ENCODE measurements at places on chromosomes 3 and 15.

DNA sequence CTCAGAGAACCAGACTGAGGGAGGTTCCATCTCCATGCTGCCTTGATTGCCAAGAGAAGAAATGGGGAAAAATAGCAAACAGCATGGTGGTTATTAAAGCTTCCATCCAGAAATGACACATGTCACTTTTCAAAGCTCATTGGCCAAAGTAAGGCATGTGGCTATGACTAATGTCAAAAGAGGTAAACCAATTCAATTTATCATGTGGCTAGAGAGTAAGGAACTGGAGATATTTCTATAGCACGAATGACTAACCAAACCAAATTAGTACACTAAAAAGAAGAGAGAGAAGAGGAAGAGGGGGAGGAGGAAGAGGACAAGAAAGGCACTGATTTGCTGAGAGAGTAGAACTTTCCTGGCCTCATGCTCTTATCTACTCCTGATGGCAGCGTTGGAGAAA, 115.2 kb upstream of the SLC6A11 start:
- DNase-seq, result no peak

DNA sequence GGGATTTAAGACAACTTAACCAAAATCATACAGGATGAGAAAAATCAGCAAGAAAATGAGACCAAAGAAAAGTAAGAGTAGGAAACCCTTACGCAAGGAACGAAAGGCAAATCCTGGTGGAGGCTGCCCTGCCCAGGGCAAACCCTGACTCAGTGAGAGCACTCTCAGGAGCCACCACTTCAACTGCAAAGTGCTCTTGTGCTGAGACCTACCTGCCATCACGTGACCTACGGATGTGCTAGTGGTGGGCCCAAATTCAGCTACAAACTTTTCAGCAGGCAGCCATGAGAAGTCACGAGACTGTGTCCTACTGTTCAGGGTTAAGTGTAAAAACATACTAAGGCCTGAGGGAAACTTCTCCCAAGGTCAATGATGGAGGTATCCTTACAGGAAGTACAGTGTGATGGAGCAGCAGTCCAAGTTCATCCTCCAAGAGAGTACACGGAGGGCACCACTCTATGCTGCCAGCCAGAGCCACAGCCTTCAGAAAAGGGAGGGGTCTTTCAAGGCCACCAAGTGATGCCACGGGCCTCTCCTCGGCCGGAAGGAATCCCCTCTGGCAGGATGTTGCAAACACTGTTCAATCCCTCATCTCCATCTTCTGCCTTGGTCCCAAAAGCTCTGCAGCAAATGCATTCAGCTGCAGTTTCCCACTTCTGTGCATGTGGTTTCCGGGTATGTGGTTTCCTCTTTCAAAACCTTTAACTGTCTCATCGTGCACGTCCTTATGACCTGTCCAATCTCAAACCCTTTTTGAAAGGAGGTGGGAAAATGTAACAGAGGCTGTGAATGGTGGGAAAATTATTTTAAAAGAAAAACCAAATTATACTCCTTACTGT, 9.5 kb downstream of the CHSY1 start:
- DNase-seq, result no peak

- DNase-seq, result no peak
Observed at GRCh38 chr15:73139744-73140553, 87.7 kb downstream of the NEO1 start.

DNA sequence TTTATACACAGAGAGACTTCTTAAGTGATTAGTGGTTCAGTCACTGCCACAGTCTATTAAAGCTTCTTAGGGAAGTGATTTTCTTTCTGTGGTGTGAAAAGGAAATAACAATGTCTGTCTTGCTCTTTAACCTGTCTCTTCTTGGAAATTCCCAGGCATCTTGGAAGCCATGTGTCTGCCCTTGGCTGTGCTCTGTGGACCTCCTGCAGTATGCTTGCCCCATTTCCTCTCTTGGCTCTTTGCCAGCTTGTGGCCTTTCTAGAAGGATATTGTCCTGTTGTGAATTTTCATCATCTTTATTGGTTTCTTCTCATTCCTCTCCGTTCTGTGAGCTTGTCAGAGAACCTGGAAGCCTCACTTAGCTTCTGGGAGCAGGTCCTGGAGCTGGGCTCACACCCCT, 338.4 kb upstream of the C2CD4B start:
- no peak for DNase-seq

GRCh38 chr3:101817992-101818391, 31.3 kb upstream of the NFKBIZ start:
- DNase-seq, result no peak

DNA sequence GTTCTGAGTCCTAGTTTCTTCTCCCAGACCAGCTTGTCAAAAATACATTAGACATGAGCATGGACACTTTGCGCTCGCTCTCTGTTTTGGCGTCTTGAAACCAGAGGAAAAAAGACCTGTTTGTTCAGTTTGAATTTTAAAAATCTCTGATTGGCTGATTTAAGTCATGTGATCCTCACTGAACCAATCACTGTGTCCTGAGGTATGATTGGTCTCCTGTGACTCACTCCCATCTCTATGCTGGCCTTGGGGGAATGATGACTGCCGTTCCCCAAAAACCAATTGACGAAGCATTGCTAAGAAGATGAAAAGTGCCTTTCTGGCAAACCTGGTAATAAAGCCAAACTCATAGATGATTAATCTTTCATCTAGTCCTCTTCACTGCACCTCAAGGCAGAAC, 256.5 kb downstream of the IL5RA start:
- no peak for DNase-seq

GRCh38 chr3:90055666-90056065, 948.2 kb downstream of the EPHA3 start:
- no peak for DNase-seq

DNA sequence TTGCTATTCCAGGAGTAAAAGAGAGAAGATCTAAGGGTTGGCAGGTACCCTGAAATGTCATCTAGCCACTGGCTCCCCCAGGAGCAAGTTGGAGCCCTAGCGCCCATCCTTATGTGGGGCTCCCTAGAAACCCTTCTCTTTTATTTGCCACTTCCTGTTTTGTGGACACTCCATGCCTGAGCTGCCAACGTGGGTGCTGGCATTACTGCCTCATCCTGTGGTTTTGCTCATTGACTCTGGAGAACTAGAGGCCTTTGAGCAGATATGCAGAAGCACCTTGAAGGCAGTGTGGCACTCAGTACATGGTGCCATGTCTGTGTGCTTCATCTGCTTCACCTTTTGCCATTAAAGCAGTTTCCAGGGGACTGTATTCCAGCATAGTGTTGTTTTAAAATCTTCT, 8.1 kb downstream of the EDEM1 start:
- no peak for DNase-seq

DNA sequence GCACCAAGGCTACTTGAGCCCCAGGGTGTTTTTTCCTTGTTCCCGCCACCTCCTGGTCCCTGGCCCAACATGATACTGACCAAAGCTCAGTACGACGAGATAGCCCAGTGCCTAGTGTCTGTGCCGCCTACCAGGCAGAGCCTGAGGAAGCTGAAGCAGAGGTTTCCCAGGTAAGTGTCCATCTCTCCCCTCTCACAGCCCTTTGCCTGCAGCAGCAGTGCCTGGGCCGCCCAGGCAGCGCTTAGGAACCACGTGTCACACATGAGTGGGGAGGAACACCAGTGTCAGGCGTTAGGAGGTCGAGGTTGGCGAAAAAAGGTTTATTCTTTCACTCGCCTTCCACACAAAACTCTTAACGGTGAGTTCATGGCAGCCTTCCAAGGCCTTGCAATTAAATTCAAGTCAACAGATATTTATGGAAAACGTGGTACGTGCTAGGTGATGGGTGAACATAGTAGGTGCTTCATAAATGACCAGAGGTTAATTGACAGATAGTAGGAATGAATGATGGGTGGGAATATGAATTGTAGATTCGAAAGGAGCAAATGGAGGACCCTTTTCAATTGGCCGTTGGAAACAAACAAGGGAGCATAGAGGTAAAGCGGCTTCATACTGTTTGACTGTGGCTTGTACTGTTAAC, 486 bp downstream of the CDIN1 start:
- no peak for DNase-seq

DNA sequence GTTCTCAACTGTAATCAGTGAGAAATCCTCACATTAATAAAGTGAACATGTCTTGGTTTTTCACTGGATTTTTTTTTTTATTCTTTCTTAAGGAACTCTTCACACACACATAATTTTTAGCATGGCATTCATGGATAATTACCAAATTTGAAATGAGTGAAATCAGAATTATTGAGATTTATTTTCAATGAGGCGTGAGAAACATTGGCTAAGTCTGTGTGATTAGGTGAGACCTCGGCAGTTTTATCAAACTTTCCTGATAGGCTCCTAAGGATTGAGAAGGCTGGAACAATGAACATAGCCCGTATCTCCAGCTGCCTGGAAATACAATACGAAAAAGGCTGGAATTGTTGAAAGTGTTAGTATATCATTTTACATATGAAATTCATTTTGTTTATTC, 35.5 kb downstream of the MDFIC2 start:
- DNase-seq, result no peak

GRCh38 chr3:17830788-17831187, 88.4 kb upstream of the TBC1D5 start:
- no peak for DNase-seq

GRCh38 chr3:100006570-100007271, 107.6 kb downstream of the FILIP1L start:
- DNase-seq, result no peak

- DNase-seq, result no peak
Observed at GRCh38 chr15:100008258-100008657, 275.0 kb upstream of the LYSMD4 start.

DNA sequence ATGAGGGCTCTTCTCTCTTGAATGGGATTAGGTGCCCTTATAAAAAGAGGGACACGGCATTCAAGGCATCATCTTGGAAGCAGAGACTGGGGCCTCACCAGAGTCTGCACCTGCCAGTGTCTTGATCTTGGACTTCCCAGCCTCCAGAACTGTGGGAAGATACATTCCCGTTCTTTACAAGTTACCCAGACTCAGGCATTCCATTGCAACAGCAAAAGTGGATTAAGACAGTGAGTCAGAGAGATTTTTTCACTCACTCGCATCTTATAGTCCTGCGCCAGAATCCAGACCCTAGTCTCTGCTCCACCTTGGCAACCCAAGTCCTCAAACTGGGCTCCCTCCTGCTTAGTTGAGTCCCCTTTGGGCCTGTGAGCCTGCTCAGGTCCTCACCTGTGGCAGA, 2.7 kb downstream of the LCTL start:
- no peak for DNase-seq

GRCh38 chr3:105533960-105534359, 167.3 kb downstream of the ALCAM start:
- no peak for DNase-seq

- DNase-seq, result no peak
Observed at GRCh38 chr3:193829781-193830180, 236.8 kb downstream of the OPA1 start.

DNA sequence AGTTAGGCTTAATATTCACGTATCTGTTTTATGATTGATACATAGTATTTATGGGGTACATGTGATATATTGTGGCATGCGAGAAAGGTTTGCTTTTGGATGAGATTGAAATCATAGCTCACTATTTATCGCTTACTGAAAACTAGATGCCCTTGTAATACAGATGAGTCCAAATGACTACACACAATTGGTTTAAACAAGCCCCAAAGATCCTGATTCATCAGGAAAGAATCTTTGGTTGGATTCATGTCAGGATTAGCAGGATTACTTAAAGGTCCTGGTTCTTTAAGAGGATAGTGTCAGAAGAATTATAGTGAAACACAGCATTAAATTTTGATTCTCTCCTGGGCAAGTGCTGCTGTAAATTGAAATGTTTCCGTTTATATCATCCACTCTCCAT, 18.6 kb upstream of the AADAC start:
- DNase-seq, result no peak

- no peak for DNase-seq
Observed at GRCh38 chr3:16460273-16460672, 53.2 kb downstream of the RFTN1 start.

DNA sequence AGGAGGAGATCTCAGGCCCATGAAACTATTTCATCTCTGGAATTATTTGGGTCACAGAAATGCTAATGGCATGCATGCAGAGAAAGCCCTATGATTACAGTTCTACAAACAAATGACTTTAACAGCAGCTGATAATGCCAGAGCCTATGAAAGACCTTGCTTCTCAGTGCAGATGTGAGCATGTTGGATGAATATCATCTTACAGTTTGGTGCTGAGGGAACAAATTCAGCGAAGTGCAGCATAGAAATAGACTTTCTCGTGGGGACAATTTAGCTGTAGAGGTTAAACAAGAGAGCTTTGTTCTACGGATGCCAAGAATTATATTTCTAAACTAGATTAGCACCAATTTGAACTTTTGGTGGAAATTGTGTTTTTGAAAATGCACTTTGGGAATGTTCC, 27.7 kb downstream of the PTX3 start:
- DNase-seq, result no peak

GRCh38 chr3:155138677-155139076, 58.6 kb downstream of the MME start:
- no peak for DNase-seq

- DNase-seq, result no peak
Observed at GRCh38 chr3:71901645-71902044, 116.7 kb upstream of the PROK2 start.

- no peak for DNase-seq
Observed at GRCh38 chr3:70006089-70006488, 6.6 kb downstream of the SAMMSON start.

DNA sequence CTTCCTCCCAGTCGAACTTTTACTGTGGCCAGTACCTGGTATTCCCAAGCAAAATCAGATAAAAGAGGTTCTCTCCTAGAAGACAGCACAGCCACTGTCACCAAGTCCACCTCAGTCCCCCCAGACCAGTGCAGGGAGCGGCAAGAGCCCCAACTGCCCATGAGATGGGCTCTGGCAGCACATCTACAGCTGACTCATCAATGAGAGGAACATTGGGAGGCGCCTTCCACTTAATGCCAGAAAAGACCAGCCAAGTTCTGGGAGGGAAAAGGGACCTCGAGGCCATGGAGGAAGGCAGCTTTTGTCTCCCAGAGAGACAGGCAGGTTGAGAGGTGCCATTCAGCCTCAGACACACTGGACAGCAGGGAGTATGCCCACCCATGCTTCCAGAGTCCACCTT, 28.2 kb downstream of the POC1A start:
- peak; percentile 12 for DNase-seq

DNA sequence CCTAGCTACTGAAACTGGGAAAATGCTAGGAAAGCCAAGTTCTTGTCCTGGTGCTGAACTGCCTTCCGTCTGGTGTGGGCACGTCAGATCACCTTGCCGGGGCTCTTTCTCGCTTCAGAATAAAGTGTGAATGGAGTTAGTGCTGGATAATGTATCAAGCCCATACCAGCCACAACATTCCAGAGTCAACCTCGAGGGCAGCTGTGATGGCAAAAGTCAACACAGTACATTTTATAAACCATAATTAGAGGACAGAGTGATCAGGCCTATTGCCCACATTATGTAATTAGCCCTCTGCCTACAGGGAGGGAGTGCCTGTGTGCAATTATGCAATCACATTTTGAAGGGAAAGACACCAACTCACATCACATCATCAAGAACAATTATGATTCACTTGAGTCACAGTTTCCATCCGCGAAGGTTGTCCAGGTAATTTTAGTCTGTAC, 165.2 kb downstream of the RORA start:
- DNase-seq, result no peak

DNA sequence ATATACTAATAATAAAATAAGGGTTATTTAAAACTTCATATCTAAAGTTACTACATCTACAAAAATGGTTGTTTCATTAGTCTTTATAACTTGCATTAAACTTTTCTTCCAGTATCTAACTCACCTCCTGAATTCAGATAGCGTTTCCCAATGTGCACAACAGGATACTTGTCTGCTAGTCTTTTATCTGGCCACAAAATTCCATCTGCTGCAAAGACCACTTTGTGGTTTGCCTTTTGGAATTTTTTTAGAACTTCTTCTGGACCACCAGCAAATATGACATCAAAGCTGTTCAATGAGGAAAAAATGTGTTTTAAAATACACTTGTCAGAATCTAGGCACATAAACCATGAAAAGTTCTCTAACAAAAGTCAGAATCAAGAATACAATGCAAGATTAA, 50.8 kb downstream of the PLOD2 start:
- no peak for DNase-seq

Measured in left hindlimb (tissue), 1 donor.